ENCODE measurements at places on chromosomes 5 and 9.

- DNase-seq, result peak; percentile 92
Measured at GRCh38 chr9:136327304-136327974, at the start of gene GPSM1. Gene GPSM1 (plus strand): TSS chr9:136327539. CDS start chr9:136327696, 157 bp downstream.

GRCh38 chr5:67465537-67466207 is 269.1 kb upstream of the CD180 start:
- DNase-seq, result no peak

- DNase-seq, result no peak
Measured at GRCh38 chr9:65403721-65404120, 118.7 kb upstream of the FOXD4L5 start.

- no peak for DNase-seq
Measured at GRCh38 chr5:17785774-17786173, 151.5 kb downstream of the TAF11L14 start.

- DNase-seq, result no peak
Measured at GRCh38 chr5:131321066-131321465, 57.2 kb downstream of the CDC42SE2 start.

GRCh38 chr9:117772960-117773359 is 68.8 kb downstream of the TLR4 start:
- DNase-seq, result no peak

- DNase-seq, result no peak
Measured at GRCh38 chr5:73160239-73160671, 12.7 kb upstream of the TMEM174 start.

DNA sequence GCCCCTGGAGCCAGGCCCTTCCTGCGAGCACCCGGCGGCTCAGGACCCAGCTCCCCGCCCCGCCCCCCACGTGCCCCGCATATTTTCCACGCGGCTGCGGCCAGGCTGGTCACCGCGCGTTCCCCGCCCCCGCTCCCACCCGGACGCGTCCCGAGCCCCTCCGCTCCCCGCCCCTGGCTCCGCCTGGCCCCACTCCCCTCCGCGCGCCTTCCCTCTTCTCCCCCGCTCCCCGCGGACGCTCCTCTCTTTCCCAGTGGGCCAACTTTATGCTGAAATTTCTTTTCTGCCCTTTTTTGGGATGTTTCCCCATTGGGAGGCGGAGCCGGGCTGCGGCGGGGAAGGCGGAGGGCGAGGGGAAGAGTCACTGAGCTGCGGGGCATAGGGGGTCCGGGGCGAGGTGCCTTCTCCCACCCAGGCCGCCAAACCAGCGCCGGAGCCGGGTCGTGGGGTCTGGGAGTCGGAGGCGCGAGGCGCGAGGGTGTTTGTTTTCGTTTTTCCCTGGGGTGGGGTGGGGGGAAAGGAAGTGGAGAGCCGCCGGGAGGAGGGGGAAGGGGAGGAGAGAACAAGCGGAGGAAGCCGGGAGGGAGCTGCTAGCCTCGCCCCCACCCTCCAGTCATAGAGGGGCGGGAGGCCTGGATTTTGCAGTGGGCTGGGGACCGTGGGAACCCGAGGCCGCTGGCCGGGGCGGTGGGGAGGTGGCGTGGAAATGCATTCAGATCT is 1.0 kb upstream of the TPM2 start:
- DNase-seq, result peak; percentile 51

GRCh38 chr9:135269912-135270830 is 182.7 kb downstream of the OLFM1 start:
- DNase-seq, result no peak

DNA sequence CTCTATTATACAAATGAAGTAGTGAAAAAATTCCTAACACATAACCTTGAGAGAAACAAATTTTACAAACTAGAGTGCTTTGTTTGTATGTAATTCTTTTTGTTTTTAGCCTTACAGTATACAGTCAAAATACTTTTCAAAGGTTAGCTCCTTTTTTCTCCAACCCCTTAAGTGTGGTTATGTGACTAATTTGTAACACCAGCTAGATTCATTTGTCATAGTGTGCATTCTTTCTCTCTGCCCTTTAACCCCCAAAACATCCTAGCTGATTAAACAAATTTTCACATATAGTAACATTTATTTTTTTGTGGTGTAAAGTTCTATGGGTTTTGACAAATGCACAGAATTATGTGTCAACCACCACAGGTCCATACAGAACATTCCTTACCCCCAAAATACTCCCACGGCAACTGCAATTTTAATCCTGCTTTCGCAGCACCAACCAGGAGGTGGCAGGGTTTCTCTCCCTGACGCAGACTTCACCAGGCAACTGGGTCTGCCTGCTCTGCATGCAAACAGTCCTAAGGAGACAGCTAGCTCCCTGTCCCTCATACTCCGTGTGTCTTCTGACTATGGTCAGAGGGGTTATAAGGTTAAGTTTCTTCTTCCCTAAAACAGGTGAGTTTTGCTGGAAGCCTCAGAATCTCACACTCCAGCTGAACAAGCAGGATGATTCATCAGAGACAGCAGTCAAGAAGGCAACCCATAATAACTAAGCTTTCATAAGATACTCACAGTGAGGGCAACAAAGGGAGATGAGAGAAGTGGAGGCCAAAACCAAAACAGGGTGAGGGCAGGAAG is 44.5 kb upstream of the NR5A1 start:
- peak; percentile 84 for DNase-seq

GRCh38 chr9:3954331-3955304 is 345.2 kb downstream of the GLIS3 start:
- DNase-seq, result no peak

DNA sequence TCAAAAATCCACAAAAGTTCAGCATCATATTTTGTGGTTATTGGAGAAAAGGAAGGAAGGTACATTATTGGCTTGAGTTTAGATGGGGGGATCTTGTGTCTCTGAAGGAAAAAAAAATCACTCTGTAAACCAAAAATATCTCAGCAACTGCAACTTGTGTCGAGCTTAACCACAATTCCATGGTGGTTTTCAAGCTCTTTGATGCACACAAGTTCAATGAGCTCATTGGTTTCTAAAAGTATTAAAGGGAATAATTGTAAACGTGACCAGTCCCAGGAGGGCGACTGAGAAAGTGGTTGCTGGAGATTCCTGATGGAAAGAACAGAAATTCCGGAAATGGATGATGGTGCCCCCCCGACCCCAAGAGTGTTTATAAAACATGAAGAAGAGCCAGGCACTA is 173.8 kb downstream of the PSAT1 start:
- DNase-seq, result no peak

DNA sequence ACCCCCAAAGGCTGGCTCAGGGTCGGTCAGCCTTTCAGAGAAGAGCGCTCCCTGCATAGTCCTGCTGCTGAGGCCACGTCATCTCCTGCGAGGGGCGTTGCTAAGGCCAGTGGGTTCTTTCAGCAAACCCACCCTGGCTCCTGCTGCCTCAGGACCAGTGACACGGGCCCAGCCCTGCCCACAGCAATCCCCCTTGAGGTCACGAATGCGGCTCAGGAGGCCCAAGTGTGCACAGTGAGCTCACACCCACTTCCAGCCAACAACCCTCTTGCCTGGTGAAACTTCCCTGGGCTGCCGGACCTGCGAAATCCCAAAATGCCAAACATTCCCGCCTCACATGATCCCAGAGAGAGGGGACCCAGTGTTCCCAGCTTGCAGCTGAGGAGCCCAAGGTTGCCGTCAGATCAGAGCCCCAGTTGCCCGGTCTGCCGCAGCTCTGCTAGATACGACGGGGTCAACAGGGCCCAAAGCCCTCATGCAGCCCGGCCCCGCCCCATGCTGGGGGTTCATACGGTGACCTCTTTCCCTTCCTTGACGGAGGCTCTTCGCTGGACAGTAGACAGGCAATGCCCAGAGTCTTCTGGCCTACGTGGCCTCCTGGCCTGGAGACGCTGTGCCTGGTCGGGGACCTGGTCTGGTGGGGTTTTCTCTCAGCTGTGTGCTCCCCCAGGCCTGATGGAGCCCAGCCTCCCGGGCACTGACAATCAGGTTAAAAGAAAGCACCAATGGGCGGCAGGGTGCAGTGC is 116.4 kb upstream of the COL5A1 start:
- no peak for DNase-seq

DNA sequence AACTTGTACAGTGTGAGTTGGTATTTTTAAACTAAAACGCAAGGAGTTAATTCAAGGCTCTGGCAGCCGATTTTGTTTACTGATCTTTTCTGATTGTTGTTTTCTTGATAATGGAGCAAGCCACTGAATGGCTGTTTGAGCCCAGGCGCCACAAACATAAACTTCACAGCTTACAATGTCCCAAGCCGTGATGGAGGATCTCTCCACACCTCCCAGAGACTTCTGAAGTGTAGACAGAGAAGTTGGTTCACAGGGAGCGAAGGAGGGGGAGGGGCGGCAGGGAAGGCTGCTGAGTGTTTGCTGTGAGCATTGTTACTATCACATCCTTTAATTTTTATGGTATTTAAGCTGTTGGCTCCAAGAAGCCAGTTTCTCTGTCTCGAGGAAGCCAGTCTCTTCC is 14.7 kb downstream of the ISL1 start:
- no peak for DNase-seq

DNA sequence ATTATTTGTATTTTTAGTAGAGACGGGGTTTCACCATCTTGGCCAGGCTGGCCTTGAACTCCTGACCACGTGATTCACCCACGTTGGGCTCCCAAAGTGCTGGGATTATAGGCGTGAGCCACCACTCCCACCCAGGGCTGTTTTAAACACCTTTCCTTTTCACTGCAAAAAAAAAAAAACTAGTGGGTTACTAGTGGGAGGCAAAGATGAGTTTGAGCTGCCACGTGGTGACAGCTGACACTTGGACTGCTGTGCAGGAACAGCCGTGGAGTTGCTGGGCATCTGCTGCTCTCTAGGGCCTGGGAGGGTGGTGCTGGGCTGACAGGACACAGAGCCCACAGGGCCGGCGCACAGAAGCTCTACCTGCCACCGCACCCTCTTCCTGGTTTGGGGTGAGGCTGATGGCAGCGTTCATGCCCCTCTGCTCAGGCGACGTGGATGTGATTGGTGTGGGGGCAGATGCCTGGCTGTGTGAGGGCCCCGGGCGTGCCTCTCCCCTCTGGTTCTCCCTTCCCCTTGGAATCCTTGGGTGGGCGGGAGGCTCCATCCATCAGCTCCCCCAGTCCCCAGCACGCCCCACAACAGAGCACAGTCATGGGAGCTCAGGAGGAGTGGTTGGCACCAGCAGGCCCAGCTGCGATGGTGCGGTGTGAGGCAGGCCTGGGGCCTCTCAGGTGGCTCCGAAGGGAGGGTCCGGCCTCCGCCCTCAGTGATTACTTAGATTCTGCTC is 16.9 kb downstream of the RABL6 start:
- DNase-seq, result no peak

GRCh38 chr5:94841598-94842322 is 223.3 kb downstream of the SLF1 start:
- no peak for DNase-seq

GRCh38 chr9:86406366-86406765 is 52.2 kb upstream of the TUT7 start:
- no peak for DNase-seq

DNA sequence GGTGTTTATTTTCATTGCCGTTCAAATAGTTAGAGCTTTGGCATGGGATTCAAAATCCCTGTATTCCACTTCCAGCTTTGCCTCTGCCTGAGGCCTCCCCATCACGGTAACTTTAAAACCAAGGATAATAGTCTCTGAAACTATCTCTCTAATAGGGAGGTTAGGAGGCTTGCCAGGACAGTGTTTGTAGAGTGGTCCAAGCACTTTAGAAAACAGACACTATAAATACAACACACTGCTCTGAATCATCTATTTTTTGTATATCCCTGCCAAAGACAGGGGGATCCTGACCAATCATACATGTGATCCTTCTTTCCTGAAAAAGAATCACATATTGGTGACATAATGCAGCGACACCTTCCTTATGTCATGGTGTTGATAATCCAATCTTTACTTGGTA is 326.8 kb downstream of the BNC2 start:
- DNase-seq, result no peak

- no peak for DNase-seq
Measured at GRCh38 chr9:102000956-102001355, 262.5 kb upstream of the GRIN3A start.

GRCh38 chr5:57698802-57699201 is 216.2 kb upstream of the ACTBL2 start:
- no peak for DNase-seq

DNA sequence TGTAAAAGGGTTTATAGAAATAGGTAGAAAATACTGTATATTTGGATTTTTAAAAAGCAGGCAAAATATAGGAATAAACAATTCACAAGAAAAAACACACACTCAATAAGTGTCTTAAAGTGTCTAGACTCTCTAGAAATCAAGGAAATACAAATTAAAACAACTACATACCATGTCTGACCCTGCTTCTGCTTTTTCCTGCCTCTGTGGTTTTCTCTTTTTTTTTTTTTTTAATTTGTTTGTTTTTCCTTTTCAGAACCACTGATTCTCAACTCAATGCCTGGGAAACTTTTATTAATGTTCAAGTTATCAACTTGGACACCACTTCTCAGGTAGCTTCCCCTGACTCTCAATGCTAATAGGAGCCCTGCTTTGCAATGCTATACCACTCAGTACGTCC is 25.5 kb upstream of the TAS2R1 start:
- no peak for DNase-seq

DNA sequence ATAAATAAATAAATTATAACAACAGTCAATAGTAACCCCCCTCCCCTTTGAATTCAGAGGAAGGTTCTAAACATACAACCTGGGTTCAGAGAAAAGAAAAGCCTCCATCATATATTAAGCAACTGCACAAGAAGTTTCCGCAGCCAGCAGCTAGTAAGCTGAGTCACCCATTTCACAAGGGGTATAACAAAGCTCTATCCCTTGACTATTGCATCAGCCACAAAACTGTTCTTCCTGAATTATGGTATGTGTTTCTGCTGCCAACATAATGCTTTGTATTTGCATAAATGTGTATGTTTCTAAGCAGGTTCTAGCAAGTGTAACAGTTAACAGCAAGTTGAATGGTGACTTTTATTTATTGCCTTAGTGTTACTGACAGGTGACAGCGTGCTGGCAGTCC is 6.8 kb upstream of the CEP120 start:
- DNase-seq, result no peak

- DNase-seq, result no peak
Measured at GRCh38 chr5:84437673-84438315, 53.1 kb upstream of the EDIL3 start.

DNA sequence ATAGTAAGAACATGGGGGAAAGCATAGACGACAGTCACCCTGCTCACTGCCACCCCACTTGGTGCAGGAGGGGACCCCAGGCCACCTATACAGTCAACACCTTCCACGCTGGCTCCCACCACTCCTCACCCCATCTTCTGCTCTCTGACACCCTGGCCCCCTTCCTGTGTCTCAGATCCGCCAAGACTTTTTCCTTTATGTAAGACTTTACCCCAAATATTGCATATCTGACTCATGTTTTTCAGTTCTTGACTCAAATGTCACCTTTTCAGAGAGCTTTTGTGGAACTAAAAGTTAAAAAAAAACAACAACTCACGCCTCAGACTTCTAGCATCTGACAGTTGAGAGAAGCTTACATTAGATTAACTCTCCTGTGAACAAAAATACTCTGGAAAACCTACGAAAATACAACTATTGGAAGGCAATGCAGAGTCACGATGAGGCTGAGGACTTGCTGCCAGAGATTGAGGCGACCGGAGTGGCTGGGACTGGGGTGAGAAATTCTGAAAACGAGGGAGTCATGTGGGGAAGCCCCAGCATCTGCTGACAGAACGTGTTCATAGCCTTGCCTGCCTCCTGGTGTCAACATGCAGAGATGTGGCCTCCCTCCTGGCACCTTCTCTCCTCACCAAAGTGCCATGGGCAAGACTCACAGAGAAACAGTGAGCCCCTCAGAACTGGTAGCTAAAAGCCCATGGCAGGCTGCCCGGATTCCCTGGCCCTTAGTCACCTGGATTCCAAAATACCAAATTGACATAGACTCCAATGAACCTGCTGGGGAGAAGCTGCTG is 22.4 kb upstream of the FCN2 start:
- DNase-seq, result no peak

Data from D341Med (cell line).